Suprapubic skin (tissue), 4 donors: ENCODE measurements at places on chromosomes 1 and 21.

- DNase-seq = no peak
Measured at GRCh38 chr1:232421143-232421796, 208.7 kb downstream of the SIPA1L2 start.

DNA sequence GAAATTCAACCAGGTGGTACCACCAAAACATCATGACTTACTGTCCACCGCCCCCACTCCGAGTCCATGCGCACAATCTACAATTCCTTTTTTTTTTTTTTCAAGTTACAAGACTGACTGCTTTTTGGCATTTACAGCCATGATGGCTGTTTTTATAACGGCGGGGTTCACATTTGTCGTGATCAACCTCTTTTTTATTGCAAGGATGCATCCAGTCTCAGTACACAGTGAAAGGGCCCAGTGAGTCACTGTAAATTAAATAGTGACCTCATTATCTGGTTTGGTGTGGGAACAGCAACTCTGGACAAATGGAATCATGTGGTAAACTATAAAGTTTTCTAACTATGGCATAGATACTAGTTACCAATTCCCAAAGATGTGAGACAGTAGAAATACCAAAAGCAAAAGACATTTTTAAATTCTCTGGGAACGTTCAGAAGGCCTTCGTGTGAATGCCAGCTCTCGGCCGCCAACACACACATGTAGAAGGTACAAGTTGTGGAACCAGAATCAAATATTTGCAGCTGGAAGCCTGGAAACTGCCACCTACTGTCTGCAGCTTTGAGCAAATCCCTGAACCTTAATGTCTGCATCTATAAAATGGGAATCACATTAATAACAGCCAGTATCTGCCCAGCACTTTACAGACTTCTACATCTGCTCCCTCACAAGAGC, 4.9 kb downstream of the GLIS1 start:
- DNase-seq = no peak

GRCh38 chr1:6434186-6434585, 9.6 kb downstream of the ESPN start:
- no peak for DNase-seq

DNA sequence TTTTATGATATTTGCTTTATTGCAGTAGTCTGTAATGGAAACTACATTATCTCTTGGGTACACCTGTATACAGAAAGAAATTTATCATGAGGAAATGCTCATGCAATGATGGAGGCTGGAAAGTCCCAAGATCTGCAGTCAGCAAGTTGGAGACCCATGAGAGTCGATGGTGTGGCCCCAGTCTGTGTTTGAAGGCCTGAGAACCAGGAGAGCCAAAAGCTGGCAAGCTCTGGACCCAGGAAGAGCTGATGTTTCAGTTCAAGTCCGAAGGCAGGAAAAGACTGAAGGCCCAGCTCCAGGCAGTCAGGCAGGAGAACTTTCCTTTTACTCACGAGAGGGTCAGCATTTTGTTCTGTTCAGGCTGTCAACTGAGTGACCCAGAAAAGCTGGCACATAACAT, 42.2 kb downstream of the B3GALT5 start:
- DNase-seq = no peak

DNA sequence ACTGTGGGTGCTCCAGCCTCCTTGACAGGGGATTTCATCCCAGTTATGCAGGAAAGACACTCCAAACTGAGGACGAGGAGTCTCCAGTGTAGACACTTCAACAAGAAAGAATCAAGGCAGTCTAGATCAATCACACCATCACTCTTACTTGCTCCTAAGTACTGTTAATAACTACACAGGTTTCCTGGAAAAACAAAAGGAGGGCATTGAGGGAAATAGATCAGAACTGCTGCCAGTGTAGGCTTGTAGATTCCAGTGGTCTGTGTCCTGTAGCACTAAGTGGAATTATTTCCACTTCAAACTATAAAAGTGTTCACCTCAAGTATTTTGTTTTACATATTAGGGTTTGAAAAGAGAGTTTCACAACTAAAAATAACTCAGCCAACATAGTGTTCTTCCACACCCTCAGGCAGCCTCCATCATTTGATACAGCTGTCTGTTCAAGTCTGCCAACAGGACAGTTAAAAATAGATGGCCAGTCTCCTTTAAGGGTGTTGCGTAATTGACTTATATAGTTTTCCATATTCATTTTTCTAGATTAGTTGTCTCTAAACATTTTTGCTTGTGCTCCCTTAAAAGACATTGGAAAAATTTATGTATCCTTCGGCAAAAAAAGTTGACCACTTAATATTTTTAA, 32.0 kb upstream of the AGL start:
- DNase-seq = no peak

- DNase-seq = no peak
Measured at GRCh38 chr1:224749916-224750315, 133.8 kb downstream of the CNIH3 start.

DNA sequence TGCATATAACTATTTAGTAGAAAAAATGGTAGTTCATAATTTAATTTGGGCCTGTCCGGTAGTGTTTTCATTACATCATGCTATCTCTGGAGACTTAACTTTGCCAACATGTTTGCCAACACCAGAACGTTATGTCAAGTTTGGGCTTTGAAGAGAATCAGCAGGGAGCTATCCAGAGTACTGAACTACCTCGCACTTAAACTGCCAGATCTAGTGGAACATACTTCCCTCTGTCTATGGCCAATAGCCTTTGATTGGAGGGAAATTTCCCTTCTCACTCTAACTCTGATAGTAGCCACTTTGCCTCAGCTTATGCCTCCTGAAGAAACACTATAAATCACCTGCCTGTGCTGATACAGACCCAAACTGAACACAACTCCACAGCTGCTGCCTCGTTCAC, 10.0 kb downstream of the LRRC53 start:
- DNase-seq = no peak

GRCh38 chr1:34406377-34406776, 229.7 kb downstream of the C1orf94 start:
- DNase-seq = no peak

GRCh38 chr1:28163496-28164161, 12.9 kb downstream of the PTAFR start:
- DNase-seq = no peak

DNA sequence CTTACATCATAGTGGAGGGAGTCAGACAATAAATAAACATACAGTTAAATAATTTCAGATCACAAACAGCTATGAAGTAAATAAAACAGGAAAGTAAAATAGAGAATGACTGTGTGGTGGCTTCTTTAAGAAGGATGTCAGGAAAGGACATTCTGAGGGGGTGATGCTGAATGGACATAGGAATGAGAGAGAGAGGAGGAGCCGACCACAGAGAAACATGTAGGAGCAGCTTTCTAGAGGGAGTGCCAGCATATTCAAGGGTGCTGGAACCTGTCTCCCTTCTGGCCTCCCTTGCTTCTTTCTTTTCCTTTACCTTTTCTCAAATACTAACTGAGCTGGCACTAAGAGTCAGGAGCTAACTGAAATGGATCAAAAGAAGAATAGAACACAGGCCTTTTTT, 20.5 kb upstream of the BCL10 start:
- no peak for DNase-seq

DNA sequence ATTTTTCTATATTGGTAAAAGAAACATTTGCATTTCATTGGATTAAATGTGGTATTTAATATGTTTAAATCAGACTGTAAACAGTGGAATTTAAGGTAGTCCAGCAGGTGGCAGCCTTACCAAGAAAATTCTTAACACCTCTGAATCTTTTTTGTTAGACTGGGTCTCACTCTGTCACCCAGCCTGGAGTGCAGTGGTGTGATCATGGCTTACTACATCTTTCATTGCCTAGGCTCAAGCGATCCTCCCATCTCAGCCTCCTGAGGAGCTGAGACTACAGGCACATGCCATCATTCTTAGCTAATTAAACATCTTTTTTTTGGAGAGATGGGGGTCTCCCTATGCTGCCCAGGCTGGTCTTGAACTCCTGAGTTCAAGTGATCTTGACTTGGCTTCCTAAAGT, 98.8 kb downstream of the RABGAP1L start:
- DNase-seq = no peak

DNA sequence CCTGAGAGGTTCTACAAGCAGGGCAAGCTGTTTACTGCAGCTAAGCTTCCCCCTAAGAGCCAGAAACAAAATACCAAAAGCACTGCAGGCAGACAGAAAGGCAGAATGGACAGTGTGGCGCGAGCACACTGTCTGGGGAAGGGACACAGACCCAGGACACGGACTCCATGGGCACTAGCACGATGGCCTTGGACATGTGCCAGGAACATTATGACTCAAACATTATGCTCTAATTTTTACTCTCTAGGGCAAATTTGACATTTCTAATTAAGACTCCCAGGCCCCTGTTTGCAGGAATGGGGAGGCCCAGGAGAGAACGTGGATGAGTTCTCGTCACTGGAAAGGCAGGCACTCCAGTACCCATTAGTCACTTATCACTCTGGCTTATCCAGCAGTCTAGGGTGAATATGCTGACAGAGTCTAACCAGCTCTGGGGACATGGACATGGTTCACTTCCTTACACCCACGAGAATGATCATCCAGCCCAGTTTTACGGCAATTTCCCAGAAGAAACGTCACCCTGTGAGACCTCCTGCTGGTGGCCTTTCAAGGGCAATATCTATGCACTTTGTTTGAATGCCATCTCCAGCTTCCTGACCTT, 45.1 kb downstream of the CAPN8 start:
- no peak for DNase-seq

- no peak for DNase-seq
Measured at GRCh38 chr1:116988248-116988647, 13.3 kb upstream of the CD101 start.

- peak; percentile 40 for DNase-seq
Measured at GRCh38 chr1:10171105-10171767, 39.1 kb upstream of the KIF1B start.

GRCh38 chr21:26194326-26194725, 23.8 kb upstream of the APP start:
- DNase-seq = no peak

- DNase-seq = no peak
Measured at GRCh38 chr21:17967319-17967718, 148.2 kb upstream of the C21orf91 start.

DNA sequence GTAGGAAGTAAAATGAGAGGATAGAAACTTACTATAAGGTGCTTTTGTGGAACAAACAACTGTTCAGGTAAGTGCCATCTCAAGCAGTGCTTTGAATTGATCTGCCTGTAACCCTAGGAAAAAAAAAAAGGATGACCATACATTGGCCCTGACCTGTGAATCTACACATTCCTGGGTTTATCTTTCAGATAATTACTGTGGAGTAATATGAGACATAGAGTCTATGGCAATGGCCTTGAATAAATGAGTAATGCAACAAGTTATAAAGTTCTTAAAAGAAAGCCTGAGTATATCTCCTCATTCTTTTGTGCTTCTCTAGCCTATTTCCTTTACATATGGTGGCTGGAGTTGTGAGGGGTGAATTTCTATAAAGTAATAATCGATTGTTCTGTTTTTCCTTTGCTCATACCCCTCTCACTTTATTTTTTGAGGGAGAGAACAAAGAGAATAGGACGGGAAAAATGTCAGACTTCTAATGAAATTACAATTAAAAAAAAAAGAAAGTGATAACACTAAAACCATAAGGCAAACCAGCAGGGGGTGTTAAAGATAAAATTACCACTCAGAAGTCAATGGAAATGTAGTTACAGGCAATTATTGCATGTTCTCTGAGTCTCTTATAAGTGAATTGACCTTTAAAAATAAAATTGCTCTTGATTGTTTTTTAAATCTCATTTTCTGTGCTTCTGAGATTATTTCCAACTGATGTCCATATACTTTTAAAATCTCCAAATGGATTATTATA, 12.4 kb upstream of the ATP1A1 start:
- no peak for DNase-seq

DNA sequence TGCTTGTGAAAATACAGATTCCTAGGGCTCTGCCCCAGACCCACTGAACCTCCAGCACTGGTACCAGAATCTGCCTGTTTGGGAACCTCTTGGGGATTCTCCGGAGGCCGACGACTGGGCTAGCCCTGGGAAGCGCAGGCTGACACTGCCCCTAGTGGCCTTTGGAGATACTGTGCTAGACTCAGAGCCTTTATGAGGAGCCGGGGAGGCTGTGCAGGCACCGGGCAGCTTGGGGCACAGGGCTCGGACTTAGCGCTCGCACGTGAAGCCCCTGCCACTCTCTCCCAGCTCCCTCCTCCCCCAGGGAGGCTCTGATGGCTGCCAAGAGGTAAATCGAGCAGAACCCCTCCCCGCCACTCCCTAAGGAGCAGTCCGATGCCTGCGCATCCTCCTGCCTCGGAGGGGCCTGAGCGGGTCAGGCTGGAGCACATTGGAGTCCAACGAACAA, 144.6 kb upstream of the TNR start:
- no peak for DNase-seq

GRCh38 chr1:29625084-29625420, 388.7 kb downstream of the PTPRU start:
- DNase-seq = peak; percentile 24

DNA sequence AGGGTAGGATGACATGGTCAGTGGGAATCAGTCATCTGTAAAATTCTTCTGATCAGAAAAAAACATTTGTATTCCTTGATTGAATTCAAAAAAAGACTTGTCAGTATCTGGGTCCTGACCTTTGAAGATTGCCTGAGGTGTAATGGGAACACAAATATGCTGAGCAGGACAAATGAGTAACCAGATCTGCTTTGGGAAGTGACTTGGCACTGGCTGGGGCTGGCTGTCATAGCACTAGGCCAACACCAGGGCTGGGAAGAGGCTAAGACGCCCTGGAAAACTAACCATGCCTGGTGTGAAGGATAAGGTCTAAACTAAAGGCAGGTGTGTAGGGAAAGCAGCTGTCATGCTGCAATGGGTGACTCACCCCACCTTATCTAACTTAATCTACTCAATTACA, 452.9 kb upstream of the BEND5 start:
- no peak for DNase-seq

DNA sequence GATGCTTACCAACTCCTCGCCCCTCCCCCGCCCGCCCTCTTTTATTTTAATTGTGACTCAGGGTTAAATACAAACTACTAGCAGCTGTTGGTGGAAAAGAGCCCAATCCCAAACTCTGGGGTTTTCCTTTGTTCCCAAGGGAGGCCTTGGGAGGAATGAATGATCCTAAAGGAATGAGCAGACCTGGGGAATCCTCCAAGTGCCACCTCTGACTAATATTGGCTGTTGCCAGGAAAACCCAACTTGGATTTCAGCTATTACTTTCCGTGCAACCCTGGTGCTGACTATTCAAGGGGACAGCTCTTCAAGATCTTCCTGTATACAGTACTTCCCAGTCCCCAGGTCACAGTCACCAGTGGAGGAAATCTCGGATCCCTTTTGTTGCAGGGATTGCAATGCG, 1.3 kb upstream of the S100A10 start:
- no peak for DNase-seq
